Stimulated activated CD4-positive, alpha-beta T cell treated with anti-CD3 and anti-CD28 coated beads, Interleukin-15, amount 100 ng/mL, for 1 hour (primary cell): ENCODE measurements at places on chromosomes 2 and 18.

GRCh38 chr2:220744861-220745260 is 827.2 kb downstream of the EPHA4 start:
- no peak for DNase-seq

- DNase-seq = no peak
These were observed 10.0 kb downstream of the SLC40A1 start for GRCh38 chr2:189570570-189571031.

GRCh38 chr2:24913911-24914310 is 6.1 kb downstream of the ADCY3 start:
- no peak for DNase-seq

DNA sequence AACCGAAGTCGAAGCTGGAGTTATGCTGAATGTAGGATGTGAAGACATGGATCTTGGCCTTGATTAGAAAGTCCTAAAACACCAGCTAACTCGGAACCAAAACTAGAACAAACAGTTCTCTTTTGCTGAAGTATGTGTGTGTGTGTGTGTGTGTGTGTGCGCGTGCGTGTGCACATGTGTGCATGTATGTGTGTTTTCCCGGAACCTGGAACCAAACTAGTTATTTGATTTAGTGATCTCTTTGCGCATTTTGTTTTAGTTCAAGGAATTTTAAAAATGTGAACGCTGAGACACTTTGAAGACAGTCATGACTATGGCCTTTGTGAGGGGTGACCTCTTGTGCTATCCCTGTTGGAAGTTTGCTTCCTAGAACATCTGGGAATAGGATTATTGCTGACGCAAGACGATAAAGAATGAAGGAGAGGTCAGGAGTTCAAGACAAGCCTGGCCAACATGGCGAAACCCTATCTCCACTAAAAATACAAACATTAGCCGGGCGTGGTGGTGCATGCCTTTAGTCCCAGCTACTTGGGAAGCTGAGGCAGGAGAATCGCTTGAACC is 23.8 kb downstream of the FHL2 start:
- no peak for DNase-seq

DNA sequence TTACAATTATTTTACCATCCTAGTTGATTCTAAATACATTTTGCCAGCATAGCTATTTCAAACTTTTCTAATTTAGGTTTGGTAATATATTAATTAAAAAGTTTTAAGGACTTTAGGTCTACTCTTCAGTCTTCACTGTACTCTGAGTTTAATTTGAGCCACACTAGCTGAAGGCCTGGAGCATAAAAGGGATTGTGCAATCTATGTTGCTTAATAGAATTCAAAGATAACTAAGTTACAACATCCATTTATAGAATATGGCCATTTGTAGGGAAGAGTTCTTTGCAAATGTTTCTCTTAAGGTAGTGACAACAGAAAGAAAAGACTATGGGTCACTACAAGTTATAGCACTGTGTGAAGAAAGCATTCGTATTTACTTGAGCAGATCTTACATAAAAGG is 702.2 kb upstream of the NRXN1 start:
- no peak for DNase-seq

- no peak for DNase-seq
These were observed 4.8 kb upstream of the STAT4 start for GRCh38 chr2:191155608-191156071.

- no peak for DNase-seq
These were observed 274.8 kb upstream of the NCKAP5 start for GRCh38 chr2:133843091-133843490.

- DNase-seq = no peak
These were observed 492.5 kb upstream of the SPHKAP start for GRCh38 chr2:228673876-228674554.

DNA sequence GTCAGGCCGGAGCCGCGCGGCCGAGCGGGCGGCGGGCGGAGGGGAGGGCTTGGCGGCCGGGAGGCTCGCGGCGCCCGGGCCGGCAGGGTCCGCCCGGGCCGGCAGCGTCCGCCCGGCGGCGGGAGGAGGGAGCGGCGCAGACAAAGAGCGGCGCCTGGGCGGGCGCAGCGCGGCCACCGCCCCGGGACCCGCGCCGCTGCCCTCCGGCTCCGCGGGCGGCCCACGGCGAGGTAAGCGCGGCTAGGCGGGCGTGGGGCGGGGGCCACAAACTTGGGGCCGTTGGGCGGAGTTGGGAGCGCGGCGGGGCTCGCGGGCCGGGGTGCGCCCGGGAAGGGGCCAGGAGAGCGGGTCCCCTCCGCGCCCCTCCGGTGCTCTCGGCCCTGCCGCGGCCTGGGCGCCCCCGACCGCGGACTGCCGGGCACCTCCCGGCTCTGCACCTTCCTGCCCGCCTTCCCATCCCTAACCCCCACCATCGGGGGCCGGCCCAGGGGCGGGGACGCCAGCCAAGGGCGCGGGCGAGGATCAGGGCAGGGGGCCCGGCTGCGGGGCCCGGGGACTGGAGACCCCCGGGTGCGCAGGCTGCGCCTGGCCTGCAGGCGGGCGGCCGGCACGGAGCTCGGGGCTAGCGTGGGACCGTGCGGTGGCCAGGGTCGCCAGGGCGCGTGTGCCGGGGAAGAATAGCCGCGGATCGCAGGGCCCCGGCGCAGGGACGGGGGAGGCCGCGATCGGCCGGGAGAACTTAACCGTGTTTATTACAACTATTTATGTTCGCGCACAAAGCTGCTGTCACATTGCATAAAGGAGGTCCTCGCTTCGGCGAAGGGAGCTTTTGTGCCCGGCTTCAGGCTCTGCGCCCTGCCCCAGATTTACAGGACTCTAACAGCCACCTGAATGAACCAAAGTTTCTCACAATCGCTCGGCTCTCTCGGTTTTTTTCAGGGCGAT is at the start of gene NCK2:
Gene NCK2, plus strand, starts transcription at position 4 of the 945 bp plus-strand sequence. CDS start 110,152 bp downstream, outside the sequence.
- no peak for DNase-seq

DNA sequence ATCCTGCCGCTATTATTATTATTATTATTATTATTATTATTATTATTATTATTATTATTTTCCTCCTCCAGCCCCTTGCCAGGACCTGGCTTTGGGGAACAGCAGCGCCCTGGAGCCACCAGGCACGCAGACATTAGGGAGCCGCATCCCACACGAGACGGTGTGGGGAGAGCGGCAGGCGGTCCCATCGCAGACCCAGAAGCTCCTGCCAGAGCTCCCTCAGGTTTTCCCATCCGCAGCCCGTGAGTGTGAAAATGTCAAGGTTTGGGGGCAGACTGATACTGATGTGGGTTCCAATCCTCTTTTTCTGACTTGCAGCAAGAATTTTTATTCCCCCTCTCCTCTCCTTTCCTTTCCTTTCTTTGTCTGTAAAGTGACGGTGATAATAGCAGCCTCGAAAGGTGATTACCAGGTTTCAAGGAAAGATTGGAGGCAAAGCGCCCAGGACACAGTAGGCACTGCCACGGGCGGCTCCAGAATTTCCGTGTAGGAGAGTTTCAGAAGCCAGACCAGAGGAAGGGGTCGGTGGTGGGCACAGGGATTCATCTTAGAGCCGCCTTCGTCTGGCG is 816 bp downstream of the SCTR start:
- DNase-seq = no peak

DNA sequence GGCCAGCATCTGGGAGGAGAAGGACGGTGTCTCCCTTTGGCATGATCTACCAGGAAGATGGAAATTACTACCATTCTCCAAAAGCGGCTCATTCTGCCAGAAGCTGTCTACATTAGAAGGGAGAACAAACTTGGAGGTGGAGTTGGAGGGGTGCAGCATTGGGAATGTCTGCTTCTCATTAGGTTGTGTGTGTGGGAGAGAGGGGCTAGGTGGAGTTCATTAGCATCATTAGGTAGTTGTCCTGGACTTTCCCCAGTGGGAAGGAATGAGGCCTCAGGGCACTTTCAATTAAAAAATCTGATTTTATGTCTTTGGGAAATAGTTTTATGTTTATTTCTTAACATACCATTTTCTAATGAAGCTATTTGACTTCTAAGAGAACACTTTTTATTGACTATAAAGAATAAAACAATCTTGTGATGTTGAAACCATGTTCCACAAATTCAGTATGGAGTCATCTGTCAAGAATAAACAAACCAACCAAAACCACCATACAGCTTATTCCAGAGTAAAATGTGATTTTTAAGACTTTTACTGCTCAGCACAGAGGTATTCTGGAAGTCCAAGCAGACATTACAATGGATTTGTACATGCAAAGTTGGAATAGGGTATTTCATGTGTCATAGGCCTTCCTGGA is 60.6 kb downstream of the VAPA start:
- no peak for DNase-seq

DNA sequence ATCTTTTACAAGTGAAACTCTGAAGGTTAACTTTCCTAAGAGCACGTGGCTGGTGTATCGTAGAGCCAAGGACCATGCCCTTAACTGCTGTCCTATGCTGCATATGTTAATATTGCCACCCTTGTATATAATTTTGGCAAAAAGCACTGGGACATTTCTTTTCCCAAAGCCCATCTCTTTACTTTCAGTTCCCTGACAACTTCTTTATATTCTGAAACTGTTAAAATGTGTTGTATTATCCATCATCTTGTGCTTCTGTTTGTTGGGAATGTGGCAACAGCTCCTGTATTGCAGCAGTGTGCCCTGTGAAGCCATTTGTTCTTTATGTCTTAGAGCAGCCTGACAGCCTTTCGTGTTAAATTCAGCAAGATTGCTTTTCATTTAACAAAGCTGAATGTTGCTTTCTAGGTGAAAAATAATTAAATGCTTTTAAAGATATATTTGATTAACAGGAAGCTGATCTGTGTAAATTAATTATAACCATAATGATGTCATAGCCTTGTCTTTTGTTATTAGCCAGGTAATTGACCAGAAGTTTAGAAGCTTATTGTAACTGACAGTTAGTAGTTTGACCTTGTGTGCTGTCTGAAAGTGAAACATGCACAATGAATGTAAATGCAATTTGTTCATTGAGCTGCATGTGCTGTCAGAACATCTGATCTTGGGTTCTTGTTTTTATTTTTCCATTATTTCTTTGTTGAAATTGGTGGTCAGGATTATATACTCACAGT is 9.7 kb downstream of the RHBDD1 start:
- no peak for DNase-seq

DNA sequence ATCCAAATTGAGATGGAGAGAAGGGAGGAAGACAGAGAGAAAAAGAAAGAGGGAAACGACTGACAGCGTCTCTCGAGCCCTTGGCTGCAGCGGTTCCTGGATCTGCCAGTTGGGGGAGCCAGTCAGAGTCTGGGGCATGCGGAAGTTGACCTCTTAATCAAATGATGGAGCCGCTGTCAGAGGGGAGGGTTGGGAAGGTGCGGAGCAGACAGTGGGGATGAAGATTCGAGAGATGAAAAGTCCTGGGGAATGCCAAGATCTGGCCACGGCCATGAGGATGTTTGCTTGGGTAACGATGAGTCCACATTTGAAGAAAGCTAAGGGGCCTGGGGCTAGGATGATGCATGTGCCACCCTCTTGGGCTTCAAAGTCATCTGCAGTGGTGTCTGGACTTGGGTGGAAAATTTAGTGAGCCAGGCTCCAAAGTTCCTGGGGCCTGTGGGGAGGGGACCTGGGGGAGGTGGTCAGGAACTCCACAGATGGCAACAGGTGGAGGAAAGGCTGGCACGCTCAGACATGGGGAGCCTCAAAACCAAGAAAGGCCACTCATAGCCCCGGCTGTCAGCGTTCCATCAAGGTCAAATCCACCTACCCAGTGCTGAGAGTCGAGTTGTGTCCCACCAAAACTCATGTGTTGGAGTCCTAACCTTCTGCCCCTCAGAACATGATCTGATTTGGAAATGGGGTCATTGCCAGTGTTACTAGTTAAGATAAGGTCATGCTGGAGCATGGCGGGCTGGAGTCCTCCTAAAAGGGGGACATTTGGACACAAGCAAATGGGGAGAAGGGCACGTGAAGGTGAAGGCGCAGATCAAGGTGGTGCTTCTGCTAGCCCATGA is 200.1 kb downstream of the NDUFA10 start:
- no peak for DNase-seq

GRCh38 chr18:57439985-57440330 is 4.8 kb downstream of the ONECUT2 start:
- DNase-seq = no peak

GRCh38 chr2:95025406-95026319 is at the start of gene MAL:
Gene MAL (plus strand): TSS chr2:95025708. CDS start chr2:95025793, 85 bp downstream.
- DNase-seq = peak; percentile 35

GRCh38 chr2:6986301-6986911 is 69.2 kb downstream of the RNF144A start:
- no peak for DNase-seq

GRCh38 chr18:52995875-52996274 is 655.9 kb downstream of the DCC start:
- DNase-seq = no peak

DNA sequence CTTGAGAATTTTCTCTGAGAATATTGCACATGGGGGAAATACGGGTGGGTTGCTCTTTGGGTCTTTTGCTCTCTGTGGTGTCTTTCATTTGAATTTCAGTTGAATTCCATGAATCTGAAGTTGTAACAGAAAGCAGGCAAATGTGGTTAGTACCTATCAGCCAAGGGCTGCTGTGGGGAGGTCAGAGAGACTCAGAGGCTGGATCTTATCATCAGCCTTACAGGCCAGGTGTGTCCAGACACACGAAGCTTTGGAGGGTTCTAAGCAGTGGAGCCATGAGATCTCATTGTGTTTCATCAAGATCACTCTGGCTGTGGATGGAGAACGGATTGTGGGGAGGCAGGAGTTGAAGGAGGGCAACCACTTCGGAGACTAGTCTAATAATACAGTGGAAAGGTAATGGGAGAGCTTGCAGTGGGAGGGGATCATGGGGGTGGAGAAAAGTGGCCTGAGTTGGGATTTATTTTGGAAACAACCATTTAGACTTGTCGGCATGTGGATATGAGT is 68.1 kb downstream of the GNAL start:
- no peak for DNase-seq

DNA sequence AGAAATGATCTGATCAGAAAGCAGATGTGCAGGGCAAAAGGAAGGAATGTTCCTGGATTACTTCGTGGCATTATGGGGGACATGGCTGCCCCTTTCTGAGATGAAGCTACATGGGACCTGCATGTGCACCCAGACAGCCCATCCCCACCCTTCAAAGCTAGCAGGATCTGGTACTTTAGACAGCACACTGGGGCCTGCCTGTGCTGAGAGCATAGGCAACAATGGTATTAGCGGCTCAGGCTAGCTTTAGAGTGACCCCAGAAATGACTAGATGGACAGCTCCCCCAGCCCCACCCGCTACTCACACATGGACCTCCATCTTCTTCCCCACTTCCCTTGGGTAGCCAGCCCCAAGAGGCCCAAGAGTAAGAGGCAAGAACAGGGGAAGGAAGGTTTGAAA is 61.5 kb upstream of the NFE2L2 start:
- DNase-seq = no peak

- no peak for DNase-seq
These were observed 458.6 kb downstream of the EIPR1 start for GRCh38 chr2:2919026-2919425.

DNA sequence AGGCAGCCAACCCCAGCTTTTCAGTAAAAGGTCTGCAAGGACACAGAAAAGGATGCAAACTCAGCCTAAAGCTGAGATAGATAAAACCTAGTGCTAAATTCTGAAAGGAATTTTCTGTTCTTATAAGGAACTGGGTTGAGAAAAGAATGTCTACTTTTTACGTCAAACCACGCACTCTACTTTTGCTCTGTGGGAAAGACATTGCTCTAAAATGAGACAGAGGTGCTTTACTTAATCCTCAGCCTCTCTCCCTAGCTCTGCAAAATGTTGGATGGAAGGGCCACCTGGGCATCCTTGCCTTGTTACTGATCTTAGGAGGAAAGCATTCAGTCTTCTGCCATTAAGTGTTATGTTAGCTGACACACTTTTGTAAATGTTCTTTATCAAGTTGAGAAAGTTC is 72.1 kb upstream of the LINC00305 start:
- DNase-seq = no peak
